ENCODE measurements at places on chromosomes 7 and 10.

- no peak for DNase-seq
These were observed 84.0 kb upstream of the FAM3C start for GRCh38 chr7:121480058-121480457.

DNA sequence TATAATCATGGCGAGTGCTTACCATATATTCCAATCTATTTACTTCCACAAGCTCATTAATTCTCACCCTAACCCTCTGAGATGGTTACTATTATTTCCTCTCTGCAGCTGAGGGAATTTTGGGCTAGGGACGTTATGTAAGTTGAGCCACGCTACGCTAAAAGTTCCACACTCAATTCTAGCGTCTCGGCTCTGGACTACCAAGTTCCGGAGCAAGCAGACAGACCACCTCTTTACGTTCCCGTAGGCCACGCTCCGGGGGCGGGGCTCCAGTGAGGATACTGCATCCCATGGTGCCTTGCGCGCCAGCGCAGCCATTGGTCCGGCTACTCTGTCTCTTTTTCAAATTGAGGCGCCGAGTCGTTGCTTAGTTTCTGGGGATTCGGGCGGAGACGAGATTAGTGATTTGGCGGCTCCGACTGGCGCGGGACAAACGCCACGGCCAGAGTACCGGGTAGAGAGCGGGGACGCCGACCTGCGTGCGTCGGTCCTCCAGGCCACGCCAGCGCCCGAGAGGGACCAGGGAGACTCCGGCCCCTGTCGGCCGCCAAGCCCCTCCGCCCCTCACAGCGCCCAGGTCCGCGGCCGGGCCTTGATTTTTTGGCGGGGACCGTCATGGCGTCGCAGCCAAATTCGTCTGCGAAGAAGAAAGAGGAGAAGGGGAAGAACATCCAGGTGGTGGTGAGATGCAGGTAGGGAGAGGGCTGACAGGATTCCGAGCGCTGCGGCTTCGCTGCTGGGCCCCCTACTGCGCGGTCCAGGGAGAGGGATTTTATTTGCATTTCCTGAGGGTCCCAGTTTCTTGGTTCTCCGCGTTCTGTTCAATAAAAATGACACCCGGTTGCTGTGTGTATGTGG is at the start of gene KIF11:
Gene KIF11 (plus strand): TSS at position 370 of the 858 bp plus-strand sequence. CDS start 246 bp downstream, at position 616.
- peak; percentile 94 for DNase-seq

GRCh38 chr10:69481305-69481704 is 30.0 kb downstream of the TSPAN15 start:
- no peak for DNase-seq

DNA sequence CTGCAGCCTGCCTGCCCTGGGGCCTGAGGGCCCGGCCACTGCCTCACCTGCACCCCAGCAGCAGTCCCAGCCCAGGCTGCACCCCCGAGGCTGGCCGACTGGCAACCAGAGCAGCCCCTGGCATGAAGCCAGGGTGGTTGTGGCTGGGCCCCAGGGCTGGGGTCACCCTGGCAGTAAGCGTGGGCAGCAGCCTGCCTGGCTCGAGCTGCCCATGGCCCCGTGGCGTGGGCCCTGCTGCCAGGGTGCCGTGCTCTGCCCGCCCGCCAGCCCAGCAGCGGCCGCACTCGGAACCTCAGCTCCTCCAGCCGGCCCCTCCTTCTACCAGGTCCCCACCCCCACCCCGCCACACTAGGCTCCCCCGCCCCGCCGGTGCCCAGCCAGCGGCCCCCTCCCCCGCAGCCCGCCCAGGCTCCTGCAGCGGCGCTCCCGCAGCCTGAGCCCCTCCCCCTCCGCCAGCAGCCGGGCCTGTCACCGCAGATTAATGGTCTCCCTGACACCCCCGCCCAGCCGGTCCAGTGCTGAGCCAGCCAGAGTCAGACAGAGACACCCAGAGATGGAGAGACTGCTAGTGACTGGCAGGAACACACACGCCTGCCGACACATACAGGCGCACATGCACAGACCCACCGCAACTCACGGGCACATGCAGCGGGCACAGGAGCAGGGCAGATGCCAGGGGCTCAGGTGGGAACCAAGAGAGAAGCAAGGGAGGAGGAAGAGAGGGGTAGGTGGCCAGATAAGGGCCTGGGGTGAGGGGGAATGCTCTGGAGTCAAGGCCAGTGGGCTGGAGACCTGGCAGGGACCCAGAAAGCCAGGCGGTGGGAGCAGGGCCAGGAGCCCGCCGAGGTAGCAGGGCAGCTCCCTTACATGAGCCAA is 22.4 kb downstream of the KCNH2 start:
- DNase-seq = no peak

DNA sequence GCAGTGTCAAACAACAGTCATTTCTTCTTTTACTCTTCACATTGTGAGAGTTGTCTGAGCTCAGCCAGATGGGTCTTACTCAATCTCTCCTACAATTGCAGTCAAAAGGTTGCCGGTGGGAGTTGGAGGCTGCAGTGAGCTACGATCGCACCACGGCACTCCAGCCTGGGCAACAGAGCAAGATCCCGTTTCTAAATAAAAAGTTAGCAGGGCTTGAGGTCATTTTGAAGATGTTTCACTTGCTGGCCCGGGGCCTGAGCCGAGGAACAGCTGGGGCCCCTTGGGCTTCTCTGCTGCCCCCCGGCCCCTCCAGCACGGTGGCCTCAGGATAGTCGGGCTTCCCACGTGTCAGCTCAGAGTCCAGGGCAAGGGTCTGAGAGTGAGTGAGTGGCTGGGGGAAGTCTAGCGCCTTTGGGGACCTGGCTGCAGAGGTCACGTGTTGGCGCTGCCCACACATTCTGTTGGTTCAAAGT is 40.4 kb downstream of the GTF2IRD1 start:
- DNase-seq = no peak

DNA sequence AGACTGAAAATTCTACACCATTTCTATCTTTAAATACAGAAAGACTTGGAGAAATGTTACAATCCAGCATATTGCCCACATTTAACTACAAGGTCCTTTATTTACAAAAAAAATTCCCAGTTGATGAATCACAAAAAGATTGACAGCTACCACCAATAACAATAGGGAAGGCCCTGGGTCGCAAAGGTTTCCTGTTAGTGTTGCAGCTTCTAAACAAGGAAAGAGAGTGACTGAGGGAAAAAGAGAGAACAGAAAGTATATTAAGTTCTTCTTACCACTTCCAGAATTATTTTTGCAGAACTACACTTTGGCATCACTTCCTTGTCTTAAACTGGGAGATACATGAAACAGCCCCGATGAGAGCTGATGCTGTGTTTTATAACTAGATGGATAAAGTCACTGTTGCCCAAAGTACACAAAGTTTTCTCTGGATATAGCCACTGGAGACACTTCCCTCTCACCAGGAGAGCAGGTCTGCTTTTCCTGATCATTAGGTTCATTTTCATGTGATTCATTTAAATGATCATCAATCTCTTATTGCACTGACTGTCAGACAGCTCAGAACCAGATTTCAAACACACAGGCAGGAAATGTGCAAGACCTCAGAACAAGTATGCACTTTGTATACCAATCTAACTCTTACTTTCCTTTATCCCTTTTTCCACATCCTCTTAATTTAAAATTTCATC is 57.0 kb downstream of the SHTN1 start:
- DNase-seq = no peak

DNA sequence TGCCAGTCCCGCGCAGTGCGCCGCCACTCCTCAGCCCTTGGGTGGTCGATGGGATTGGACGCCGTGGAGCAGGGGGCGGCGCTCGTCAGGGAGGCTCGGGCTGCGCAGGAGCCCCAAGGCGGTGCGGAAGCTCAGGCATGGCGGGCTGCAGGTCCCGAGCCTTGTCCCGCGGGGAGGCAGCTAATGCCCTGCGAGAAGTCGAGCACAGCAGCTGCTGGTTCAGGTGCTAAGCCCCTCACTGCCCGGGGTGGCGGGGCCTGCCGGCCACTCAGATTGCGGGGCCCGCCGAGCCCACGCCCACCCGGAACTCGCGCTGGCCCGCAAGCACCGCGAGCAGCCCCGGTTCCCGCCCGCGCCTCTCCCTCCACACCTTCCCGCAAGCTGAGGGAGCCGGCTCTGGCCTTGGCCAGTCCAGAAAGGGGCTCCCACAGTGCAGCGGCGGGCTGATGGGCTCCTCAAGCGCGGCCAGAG is 14.4 kb upstream of the WASL start:
- DNase-seq = no peak

DNA sequence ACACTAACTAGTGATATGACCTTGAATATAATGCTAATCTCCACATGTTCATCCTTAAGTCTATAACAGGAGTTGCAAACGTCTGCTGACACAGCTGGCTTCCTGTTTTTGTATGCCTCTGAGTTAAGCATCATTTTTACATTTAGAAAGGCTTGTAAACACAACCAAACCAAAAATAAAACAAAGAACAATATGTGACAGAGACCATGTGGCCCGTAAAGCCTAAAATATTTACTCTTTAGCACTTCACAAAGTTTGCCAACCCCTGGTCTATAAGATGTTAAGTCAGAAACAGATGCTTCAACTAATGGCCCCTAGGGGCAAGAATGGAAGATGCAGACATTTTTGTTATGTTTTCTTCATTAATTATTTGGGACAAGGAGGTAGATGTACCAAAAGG is 109.3 kb downstream of the CPEB3 start:
- DNase-seq = no peak

GRCh38 chr7:133452577-133452976 is 199.7 kb downstream of the EXOC4 start:
- DNase-seq = no peak

DNA sequence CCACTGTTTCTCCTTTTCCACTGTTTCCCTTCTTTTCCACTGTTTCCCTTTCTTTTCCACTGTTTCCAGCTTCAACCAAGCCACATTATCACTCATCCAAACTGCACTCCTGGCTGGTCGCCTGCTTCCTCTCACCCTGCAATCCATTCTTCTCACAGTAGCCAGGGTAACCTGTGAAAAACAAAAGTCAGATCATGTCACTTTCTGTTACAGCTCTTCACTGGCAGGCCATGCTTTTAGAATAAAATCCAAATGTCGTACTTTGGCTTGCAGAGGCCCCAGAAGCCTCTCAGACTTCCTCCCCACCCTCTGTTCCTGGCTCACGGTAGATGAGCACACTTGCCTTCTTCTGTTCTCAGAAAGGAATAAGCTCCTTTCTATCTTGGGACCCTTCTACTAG is 33.9 kb downstream of the STARD3NL start:
- DNase-seq = no peak

DNA sequence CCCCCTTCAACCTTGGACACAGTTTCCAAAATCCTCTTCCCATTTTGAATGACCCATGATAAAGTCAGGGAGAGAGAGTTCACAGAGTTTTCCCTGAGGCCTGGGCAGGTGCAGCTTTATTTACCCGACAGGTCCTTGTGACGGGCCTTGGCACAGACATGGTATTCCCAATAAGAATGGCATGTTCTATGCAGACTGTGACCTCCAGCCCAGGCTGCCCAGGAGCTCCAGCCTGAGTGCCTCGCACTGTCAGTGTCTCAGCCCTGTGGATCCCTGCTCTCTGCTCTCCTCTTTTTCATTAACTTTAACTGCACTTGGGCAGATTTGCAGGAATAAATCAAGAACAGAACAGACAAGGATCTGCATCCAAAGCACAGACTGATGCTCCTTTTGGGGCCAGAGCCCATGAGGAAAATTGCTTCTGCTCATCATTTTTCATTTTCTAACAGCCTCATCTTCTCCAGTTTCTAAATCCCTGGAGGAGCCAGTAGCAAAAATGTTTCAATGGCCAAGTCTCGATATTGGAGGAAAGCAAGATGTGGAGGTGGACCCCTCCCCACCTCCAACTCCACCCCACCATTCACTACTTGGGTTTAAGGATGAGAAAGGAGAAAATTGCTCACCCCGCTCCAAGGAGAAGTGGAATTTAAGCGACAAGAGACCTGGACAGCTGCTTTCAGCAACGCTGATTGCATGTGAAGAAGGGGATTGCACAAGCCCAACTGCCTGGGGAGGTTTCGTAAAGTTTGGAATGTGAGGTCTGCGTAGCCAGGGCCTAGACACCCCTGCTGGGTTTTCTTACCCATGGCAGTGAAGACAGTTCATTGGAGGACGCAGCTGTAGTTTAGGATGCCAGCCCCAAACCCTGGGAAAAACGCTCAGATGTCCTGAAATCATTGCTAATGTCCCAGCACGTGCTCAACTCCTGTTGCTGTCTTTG is 225.9 kb downstream of the WDR11 start:
- no peak for DNase-seq

Data from stimulated activated CD4-positive, alpha-beta T cell treated with anti-CD3 and anti-CD28 coated beads, TNF-alpha, amount 100 ng/mL, for 24 hours (primary cell).